A549 treated with Mapracorat at 1 μM for 4 hours (cell line): ENCODE measurements at places on chromosomes 6 and 20. TPM values are rescaled to one million over a fixed set of nuclear protein-coding genes. Genes with fewer than 3 reads are reported as not detected.

LAMA2 gene
- total RNA-seq, result 0.30 to 1.2 TPM (median 0.51 TPM) in 5 replicates

ANKRD60 gene
- not detected in 5 replicates for total RNA-seq

ZGPAT gene
- total RNA-seq, result 22.0 to 30.9 TPM (median 26.9 TPM) in 5 replicates

TSBP1 gene
- total RNA-seq, result not detected in 5 replicates

SIRPB1 gene
- total RNA-seq, result 0.29 to 0.52 TPM (median 0.51 TPM) in 5 replicates
